Amygdala (tissue), 56 donors: ENCODE measurements at places on chromosomes 12 and 14.

DNA sequence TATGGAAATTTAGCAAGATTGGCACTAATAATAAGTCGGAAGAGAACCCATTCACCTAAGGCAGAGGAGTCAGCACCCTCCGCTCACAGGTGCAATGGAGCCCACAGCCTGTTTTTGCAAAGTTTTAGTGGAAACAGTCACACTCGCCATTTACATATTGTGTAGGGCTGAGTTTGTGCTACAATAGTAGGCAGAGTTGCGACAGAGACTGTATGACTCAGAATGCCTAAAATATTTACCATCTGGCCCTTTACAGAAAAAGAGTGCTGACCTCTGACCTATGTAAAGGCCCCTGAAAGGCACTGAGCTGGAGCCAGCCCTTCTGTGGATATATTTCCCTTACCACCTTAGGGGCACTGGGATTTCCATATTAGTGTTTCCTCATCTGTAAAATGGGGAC, 79.0 kb downstream of the PRIMA1 start:
- no peak for DNase-seq

- peak; percentile 15 for DNase-seq
Observed at GRCh38 chr12:122350141-122350848, 72.2 kb downstream of the CLIP1 start.

DNA sequence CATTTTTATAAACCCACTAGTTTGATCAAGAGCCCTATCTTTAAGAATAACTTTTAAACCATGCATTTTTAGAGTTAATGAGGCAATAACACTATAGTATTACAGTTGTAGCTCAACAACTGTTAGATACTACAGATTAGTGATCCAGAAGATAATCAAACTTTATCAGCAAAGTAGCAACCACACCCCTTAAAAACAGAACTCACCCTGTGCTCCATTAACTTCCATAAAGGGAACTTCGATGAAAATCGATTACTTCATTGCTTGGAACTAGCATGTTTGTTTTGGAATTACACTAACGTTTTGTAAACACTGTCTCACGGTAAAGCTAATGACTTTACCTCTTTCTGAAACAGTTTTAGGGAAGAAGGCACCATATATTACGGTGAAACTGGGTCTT, 1.4 kb downstream of the SGPP1 start:
- DNase-seq = no peak

DNA sequence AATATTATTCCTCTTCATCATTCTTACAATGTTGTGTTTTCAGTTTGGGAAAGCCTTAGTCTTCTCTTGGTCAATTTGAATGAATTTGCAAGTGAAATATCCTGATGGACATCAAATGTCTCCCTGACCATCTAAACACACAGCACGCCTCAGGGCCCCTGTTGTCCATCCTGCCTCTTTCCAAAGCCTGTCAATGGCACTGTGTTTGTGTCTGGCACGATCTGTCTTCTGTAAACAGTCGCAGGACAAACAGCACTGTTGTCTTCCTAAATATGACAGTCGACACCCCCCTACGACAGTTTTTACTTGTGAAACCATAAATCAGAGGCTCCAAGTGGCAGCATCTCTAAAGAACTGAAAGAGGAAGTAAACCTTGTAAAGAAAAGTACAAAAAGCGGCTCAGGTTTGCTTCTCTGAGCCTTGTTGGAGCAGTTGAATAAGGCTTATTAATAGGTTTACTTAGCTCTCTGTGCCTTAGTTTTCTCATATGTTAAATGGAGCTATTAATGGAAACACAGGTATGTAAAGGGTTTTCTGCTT, 285.8 kb downstream of the NRXN3 start:
- peak; percentile 6 for DNase-seq

GRCh38 chr12:44817687-44818086, 58.4 kb downstream of the NELL2 start:
- no peak for DNase-seq

DNA sequence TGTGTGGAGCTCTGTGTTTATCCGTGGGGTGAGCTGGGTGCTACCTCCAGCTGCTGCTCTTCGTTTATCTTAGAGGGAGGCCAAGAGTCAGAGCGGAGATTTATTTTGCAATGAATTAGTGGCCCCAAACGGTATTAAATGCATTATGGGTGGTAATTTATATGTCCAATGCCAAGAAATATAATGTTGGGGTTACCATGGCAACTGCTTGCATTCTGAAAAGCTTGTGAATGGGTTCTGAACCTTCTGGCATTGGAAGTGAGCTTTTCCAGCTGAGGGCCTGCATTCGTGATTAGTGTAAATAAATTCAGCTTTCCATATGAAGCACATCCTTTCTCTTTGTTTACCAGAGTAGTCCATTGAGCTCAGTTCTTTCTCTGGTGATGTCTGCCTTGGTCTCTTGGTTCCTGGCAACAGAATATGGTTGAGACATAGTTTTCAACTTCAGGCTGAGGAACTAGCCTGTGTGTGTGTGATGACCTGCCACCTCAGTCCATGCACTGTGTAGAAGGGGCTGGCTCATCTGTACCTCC, 51.8 kb downstream of the TRAF3 start:
- DNase-seq = no peak

DNA sequence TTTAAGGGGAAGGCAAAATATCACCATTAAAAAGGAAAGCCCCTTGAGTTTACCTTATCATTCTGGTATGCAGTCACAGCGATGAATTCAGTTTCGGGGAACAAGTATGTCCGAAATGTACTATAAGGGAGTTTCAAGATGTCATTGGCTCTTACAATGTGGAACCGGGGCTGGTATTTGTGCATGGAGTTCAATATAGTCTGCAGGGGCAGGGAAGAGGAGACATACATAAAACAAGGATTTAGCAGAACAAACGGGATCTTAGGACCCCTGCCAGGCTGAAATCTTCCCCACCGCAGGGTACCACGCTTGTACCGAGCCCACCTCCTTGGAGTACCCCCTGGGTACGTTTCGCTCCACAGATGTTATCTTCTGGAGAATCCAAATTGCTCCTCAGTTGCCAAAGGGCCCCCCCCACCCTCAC, 4.5 kb downstream of the TBX3 start:
- DNase-seq = no peak

DNA sequence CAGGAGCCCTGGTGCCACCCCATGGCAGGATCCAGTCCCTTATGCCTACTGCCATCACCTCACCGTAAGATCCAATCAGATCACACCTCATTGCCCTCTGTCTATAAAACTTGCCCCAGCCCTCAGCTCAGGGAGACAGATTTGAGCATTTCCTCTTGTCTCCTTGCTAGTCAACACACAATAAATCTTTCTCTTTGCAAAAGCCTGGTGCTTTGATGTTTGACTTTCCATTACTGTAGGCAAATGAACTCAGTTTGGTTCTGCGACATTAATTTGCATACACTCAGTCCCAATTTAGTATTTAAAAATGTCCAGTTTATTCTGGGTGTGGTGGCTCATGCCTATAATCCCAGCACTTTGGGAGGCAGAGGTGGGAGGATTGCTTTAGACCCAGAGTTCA, 188.4 kb downstream of the AEBP2 start:
- no peak for DNase-seq

DNA sequence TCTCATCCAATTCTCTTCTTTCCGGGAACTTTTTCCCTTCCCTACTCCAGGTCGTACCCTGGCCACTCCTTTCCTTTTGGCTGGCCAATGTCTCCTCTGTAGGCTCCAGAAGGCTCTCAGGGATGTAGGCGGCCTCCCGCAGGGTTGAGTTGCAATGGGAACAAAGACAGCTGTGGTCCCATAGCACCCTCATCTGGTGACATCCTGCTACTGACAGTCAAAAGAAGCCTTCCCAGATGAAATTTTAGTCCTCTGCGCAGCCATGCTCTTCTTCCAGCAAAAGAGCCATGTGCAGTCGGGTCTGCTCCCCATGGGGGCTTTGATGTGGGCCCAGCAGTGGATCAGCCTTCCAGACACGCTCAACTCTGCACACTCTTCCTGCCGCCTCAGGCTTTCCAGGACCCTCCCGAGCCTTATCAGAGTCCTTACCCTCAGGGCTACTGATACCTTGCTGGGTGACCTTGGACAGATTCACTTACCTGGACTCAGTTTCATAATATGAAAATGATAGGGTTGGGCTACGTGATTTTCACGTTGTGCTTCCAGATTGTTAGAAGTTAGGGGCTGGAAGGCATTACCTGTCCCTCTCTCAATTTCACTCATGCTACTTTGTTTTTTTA, 5.5 kb upstream of the CELA1 start:
- DNase-seq = no peak

DNA sequence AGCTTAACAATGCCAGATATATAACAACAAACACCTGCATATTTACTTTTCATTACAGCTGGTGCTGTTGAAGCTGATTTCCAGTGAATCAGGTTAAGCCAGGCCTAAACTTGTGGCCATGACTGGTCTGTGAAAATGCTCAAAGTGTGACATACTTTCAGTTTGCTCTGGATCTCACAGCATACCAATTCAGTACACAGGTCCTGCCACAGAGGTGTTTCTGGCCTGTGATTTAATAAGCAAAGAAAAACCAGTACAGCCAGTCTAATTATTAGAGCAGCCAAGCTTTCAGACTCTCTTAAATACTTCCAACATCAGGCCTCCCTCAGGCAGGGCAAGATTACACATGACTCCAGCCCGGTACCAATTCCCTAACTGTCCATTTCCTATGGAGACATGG, 27.4 kb upstream of the TMCC3 start:
- no peak for DNase-seq

GRCh38 chr12:49843876-49844437, 1.1 kb upstream of the BCDIN3D start:
- no peak for DNase-seq

GRCh38 chr14:71438684-71439083, 493.5 kb upstream of the RGS6 start:
- DNase-seq = peak; percentile 31

- no peak for DNase-seq
Observed at GRCh38 chr14:96091149-96091693, 52.1 kb downstream of the C14orf132 start.

DNA sequence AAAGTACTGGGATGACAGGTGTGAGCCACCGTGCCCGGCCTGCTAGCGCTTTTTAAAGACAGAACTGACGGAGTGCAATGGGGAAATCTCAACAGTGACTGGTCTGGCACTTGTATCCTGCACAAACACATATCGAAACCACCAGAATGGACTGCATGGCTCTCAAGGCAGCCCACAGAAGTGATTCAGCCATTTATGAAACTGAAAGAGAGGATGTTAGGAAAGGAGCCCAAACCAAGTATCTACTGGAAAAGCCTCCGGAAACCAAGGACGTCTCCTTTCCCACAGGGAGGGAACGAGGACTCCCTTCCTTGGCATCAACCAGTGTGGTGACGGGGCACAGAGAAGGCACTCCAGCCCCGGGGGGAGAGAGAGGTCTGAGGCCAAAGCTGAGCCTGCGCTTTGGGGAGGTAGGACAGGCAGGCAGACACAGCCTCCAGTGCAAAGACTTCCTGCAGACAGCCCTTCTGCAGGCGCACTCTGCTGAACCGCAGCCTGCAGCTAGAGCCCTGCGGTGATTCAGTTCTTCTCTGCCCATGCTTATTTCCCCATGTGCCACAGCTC, 16.5 kb downstream of the SLC15A4 start:
- DNase-seq = no peak

DNA sequence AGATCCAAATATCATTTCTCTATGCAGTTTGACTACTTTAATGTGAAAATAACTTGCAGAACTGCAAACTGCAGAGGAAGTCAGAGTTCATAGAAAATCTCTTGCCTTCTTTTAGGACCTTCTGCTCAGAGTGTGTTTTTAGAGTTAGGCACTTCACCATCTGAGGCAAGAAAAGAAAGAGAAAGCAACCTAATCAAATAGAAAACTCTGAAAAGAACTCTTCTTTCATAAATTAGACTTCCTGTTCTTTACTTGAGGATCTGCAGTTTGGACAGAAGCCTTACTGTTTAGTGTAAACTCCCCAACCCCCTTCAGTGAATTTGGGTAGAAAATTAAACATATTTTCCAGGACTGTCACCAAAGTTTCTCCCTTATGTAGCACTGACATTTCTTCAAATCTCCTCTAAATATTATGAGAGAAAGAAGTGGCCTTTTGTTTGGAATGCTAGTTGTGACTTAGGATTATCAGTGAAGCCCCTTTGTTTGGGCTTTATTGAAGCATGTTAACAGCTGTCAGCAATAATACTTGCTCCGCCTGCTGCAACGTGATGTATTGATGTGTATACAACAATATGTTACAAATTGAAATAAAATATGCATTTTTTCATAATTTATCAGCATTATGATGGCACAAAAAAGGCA, 99.5 kb downstream of the PDZRN4 start:
- no peak for DNase-seq

- no peak for DNase-seq
Observed at GRCh38 chr12:23888396-23889068, 60.9 kb downstream of the SOX5 start.

DNA sequence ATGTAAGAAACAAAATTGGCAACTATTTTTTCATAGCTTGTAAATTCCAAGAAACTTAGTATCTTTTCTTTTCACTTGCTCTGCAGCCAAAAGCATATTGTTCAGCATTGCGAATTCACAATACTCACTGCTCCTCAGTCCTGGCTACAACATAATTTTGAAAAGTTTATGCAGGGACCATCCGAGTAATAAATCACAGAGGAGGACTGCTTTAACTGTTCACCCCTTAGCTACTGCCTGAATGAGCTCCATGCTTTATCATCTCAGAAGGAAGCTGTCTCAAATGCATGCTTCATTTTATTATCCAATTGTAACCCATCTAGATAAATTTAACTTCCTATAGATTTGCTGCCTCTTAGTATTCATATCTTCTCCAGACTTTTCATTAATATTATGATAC, 827.8 kb downstream of the DIO2 start:
- no peak for DNase-seq

GRCh38 chr12:45518291-45519235, 210.9 kb upstream of the ARID2 start:
- no peak for DNase-seq

- DNase-seq = no peak
Observed at GRCh38 chr12:21989819-21990412, 48.7 kb upstream of the ABCC9 start.

DNA sequence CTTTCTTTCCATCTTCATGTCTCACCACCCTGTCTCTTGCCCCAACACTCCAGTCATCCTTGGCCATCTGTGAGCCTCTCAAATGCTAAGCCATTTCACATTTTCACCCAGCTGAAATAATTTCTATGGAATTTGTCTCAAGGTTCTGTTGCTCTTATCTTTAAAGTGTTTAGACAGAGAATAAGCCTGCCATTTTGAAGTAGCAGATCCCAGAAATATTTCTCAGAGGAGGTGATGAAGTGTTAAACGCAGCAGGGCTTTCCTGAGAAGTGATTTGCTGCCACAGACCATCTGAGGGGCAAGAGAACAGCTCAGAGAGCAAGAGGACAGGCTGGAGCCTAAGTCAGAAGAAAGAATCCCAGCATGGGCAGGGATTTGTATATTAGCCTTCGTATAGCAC, 71.6 kb upstream of the CLMN start:
- DNase-seq = no peak

- no peak for DNase-seq
Observed at GRCh38 chr14:26199590-26200370, 398.1 kb downstream of the NOVA1 start.

GRCh38 chr12:632102-632696, 31.0 kb downstream of the NINJ2 start:
- DNase-seq = no peak

DNA sequence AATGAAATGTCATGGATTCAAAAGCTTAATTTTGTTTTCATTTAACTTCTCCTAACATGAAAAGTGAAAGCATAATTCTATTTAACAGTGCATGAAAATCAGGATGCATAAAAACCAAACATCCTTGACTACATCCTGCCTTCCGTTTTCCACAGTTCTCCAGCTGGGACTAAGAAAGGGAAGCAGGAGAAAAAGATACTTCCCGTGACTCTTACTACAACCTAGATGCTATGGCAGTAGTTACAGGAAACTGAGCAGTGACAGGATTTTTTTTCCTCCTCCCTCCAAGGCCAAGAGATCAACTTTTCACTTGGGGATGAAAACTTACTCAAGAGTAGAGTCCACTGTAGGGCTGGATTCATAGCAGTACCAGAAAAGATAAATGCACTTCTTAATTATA, 2.6 kb downstream of the EXOC5 start:
- no peak for DNase-seq
